CD4-positive, alpha-beta T cell treated with Interleukin-4 for 1 hour (primary cell): ENCODE measurements at places on chromosomes 4 and X.

- no peak for DNase-seq
Observed at GRCh38 chr4:169252339-169253112, 18.2 kb downstream of the SH3RF1 start.

- DNase-seq, result no peak
Observed at GRCh38 chr4:80990851-80991250, 39.7 kb upstream of the BMP3 start.

DNA sequence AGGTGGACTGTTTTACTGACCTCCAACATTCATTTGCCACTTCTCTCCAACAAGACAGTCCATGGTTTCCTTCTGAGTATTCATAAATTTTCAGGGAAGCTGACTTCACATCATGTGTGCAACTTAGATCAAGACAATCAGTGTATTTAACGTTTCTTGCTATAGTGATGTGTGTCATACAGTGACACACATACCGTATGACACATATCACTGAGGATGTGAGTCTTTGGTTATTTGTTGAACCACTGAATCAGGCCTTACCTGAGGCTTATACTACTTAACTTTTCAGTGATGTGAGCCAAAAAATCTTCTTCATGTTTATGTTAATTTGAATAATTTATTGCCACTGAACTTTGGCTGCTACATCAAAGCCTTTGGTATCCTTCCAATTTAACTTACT lies 166.8 kb downstream of the BMPR1B start:
- no peak for DNase-seq

GRCh38 chr4:184359888-184360287 lies 114.5 kb downstream of the IRF2 start:
- DNase-seq, result no peak

DNA sequence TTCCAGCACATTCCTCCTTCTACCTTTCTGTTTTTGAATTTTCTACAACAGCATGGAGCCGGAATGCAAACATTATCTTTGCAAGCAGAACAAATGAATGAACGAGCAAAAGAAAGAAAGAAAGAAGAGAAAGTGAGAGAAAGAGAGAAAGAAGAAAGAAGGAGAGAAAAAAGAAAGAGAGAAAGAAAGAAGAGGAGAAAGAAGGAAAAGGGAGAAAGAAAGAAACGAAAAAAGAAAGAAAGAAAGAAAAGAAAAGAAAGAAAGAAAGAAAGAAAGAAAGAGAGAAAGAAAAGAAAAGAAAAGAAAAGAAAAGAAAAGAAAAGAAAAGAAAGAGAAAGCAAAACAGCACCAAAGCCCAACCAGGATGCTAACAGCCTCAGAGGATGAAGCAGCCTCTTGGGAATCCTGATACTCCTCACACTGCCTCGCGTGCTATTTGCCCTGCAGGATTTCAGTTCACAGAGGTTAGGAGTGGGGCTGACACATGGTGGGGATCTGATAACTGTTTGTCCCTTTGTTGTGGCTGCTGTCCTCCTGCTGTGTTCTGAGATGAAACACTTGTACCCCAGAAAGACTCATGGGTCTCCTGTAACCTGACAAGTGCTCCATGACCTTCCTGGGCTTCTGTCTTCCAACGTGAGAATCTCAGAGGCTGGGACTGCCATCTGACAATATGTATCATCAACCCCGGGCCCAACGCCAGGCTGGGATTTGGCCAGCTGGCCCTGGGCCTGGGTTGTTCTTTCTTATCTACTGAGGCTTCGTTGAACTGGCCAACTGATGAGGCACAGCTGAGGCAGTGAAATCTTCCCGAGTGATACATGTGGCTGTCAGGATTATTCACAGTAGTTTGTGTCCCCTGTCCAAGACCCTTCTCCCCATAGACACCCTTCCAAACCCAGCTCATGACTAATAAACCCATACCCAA lies 61.0 kb downstream of the SEPSECS start:
- no peak for DNase-seq

- no peak for DNase-seq
Observed at GRCh38 chr4:49032440-49033161, 46.5 kb downstream of the CWH43 start.

- no peak for DNase-seq
Observed at GRCh38 chr4:12943069-12943468, 541.1 kb downstream of the RAB28 start.

GRCh38 chrX:124223524-124223923 lies 108.9 kb upstream of the TEX13D start:
- peak; percentile 28 for DNase-seq

- DNase-seq, result no peak
Observed at GRCh38 chr4:147488556-147488955, 7.7 kb downstream of the EDNRA start.

DNA sequence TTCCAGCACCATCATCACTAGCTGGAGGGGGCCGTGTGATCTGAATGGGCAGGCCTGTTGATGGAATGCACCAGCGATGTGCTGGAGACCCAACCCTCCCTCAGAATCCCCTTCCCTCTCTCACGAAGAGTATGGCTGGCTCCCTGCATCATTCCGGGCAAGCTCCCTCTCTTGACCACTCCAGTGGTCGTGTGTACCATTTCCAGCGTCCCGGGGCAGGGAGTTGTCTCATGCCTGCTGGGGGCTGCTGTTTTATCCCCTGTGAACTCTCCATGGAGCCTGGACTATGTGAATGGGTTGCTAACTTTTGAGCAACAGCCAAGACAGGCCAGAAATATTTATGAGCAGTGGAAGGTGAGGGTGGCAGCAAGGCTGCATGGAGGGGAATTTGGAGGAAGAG lies 8.1 kb downstream of the CSAG1 start:
- DNase-seq, result no peak

- no peak for DNase-seq
Observed at GRCh38 chr4:40285692-40286091, 49.4 kb upstream of the CHRNA9 start.

DNA sequence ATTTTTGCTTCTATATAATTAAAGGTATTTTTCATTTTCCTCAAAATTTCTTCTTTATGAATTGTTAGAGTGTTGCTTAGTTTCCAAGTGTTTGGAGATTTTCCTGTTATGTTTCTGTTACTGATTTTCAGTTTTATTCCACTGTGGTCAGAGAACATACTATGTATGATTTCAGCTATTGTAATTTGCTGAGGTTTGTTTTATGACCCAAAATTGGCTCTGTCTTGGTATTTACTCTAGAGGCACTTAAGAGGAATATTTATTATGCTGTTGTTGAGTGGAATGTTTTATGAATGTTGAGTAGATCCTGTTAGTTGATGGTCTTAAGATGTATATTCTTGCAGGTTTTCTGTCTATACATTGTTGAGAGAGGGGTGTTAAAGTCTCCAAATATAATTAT lies 263.5 kb downstream of the PABPC4L start:
- DNase-seq, result no peak

DNA sequence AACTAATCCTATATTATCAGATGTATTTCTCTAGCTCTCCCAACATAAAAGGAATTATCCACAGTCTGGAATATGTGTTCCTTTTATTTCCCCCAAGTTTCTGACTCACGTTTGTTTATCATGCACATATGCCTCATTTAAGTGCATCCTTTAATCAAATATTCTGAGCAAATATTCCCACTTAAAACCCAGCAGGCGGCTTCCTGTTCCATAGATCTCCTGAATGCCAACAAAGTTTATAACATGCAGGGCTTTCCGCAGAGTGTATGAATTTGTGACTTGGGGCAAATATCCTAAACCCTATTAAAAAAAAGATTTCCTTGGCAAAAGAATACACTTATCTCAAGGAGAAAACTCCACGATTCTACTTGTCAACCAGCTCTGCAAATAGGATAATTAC lies 16.9 kb downstream of the GLRA2 start:
- no peak for DNase-seq

- no peak for DNase-seq
Observed at GRCh38 chrX:55484948-55485347, 4.7 kb downstream of the USP51 start.

- no peak for DNase-seq
Observed at GRCh38 chrX:154354516-154354915, 19.9 kb downstream of the FLNA start.

DNA sequence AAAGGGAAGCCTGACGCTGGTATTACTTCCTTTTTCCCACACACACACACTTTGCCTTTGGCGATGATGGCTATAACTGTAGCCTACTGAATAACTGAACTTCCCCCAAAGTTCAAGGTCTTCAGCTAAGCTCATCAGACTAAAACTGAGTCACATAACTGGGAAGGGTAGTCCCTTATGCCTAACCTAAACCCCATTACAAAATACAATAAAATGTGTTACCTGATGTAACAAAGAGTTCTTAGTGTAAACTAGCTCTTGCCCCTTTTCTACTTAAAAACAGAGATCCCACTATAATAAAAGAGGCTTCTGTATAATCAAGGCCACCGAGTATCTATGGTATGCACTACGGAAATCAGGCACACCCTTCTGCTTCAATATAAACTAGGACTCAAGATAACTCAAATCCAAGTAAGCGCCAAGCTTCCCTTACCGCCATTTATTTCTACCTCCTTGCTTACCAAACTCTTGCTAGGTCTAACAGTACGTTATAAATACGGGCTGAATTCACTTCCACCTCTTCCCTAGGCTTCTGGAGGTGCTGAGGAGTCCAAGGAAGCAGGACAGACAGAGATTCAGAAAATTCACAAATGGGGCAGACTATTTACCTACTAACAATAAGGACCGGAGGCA lies 2.4 kb downstream of the OTUD4 start:
- DNase-seq, result peak; percentile 35

DNA sequence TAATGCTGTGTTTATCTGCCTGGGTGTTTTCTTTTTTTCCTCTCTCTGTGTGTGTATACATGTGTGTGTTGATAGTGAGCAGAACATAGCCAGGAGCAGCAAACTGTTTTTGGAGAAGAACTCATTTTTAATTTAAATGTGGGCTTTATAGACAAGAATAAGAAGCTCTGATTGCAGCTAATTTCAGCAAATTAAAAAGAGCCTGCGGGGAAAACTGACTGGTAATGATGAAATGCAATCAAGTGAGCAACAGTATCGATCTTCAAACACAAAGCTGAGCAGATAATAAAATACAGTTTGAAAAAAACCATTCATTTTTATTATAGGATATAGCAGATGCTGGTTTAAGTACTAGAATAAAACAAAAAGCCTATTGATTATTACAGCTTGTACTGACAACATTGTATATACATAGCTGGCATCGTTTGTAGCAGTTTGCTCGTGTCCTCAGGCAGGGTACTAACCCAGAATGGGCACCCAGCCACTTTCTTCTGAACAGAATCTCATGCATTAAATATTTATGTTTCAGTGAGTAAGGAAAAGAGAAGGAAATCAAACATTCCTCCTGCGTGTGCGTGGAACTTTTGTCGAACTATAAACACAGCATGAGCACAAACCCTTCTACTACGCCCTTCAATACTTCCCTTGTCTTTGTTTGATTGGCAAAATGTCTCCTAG lies 73.5 kb upstream of the ZFP42 start:
- DNase-seq, result no peak

DNA sequence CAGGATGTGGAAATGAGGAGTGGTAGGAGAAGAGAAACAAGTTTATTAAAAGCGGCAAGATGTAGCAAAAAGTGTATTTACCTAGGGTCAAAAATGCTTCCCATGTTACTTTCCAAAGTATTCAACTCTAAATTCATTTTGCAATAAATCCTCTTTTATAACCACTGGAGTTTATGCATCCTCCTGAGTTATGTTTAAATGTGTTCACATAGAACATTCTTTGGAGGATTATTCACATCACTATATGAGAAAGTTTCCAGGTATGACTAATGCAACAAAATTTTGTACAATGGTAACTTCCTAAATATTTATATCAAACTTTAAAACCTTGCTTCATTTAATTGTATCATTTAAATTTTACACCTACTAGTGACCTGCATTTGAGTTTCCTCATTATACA lies 870.6 kb upstream of the SLIT2 start:
- DNase-seq, result no peak

GRCh38 chr4:80233390-80233789 lies 33.1 kb upstream of the FGF5 start:
- no peak for DNase-seq

DNA sequence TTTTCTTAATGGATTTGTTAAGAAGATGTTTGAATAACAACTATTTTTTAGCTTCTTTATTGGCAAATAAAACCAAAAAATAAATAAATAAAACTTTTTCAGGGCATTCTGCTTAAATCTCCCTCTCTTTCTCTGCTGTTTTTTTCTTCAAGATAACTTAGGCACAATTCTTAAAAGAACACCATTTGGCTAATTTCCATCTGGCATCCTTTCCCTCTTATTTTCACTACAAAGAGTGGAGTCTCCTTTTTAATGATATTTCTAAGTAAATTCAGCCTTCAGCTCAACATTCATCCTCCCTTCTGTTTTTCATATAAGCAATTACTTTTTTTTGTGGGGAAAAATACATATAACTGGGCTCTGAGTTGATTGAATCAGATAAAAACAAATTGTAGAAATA lies 88.1 kb downstream of the PCDH7 start:
- no peak for DNase-seq

GRCh38 chr4:80812145-80812544 lies 218.4 kb upstream of the BMP3 start:
- no peak for DNase-seq

GRCh38 chr4:69843932-69844331 lies 16.0 kb downstream of the SULT1E1 start:
- DNase-seq, result no peak

GRCh38 chr4:74370912-74371311 lies 6.0 kb downstream of the EREG start:
- DNase-seq, result peak; percentile 35

DNA sequence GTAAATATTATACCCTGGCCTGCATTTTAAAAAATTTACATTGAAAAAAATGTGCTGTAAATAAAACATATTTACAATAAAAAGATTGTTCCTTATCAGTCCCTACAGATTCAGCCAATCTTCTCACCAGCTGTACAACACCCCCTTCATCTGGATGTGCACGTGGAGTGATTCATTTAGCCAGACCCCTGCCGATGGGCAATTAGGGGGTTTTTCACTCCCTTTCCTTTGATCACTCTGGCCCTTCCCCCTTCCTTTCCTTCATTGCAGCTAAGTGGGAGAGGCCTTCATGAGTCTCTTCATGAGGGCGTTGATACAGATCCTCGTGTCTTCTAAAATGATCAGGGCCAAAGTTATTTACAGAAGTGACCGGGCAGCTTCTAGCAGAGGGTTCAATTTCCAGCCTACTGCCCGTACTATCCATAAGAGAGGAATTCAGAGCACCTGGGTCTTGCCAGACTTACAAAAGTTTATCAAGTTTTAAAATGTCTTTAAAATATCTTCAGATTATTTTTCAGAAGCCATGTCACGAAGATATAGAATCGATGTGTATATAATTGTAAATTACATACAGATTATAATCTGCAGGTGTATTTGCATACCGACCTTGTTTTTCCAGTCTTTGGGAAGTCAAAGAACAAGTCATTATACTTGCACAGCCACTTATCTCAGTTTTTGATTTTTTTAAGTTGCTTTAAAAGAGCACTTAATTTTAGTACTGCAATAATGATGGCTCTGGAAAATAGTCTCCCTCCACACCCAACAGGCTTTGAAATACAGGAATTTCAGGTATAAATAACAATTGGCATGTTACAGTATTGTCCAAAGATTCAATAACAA lies 21.4 kb upstream of the RASL11B start:
- DNase-seq, result no peak

GRCh38 chr4:183828125-183828524 lies 77.0 kb upstream of the STOX2 start:
- DNase-seq, result no peak
